ENCODE measurements at places on chromosomes 13 and 19.

DNA sequence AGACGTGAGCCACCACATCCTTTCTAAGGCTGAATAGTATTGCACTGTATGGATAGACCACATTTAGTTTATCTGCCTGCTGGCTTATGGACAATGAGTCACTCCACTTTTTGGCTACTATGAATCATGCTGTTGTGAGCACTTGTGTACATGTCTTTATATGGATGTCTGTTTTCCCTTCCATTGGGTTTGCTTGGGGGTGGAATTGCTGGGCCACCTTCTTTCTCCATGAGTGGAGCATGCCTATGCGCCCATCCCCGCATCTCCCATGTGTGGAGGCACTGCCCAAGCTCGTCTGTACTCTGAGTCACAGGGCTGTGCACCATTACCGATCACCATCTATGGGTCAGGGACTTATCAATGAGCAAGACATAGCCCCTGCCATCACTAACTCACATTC lies 127.2 kb upstream of the GJB6 start:
- no peak for DNase-seq

- peak; percentile 6 for DNase-seq
These were observed 483.0 kb upstream of the NBEA start for GRCh38 chr13:34458756-34459715.

DNA sequence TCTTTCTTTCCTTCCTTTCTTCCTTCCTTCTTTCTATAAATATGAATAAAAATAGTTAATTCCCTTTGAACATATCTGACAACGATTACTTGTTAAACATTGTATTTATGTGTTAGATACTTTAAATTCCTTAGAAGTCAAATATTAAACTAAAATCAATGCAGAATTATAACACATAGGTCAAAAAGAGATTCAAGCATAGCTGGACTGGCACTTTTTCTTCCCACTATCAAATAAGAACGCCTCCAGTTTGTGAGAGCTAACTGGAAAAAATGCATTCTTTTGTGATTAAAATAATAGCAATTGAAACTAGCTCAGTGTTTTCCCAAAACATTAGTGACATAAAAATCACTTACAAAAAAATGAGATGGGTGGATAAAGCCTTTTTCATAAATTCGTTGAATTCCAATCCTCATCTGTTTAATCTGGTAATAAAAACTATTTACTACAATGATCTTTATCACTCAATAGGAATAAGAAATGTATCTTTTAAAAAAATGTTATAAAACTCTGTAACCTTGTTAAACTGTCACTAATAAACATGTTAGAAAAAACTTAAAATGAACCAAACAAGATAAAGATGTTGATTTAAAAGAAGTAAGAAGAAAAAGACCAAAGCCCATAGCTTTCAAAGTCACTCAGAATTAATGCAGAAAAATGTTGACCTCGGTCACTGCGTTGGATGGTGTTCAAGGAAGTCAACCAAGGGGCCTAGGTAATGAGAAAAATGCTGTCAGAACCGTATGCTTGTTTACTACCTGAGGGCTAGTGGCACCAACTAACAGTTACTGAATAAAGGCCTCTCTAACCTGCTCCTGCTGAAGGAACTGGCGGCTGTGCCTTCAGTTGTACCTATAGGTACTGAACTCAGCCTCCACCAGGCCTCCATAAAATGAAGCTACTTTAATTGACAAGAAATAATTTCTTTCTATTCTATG lies 1039.5 kb upstream of the SLC10A2 start:
- no peak for DNase-seq

DNA sequence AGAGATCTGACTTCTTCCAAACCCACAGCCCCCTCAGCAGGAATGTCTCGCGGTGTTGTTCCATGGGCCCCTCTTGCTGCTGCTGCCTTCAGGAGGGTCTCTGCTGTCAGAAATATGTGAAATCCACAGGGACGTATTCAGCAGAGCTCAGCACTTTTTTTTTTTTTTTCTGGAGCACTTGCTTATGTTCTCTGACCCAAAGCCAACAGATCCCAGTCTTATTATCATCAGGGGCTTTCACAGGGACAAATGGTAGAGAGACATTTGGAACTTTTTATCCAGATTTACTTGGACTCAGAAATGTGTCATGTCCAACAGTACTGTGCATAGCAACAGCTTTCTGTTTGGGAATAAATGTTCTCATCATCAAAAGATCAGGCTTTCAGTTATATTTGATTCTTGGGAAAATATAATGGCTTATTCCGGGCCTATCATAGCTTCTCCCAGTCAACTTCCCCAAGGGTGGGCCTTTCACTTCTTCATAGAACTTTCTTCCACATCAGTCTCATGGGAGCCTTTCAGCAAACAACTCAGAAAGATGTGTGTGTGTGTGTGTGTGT lies 332.7 kb downstream of the ZNF536 start:
- DNase-seq, result no peak

DNA sequence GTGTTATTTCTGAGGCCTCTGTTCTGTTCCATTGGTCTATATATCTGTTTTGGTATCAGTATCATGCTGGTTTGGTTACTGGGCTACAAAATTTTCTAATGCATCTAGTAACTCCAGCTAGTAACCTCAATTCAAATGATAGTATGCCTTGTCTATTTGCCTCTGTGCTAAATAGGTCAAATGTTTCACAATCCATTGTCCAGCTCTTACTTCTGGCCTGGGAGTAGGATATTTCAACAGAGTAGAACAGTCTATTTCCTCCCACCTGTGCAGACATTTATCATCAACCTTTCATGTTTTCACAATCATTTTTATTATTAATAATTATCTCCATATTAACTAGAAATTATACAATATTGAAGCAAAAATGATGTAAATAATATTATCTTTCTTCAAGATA lies 18.1 kb upstream of the NDFIP2 start:
- DNase-seq, result no peak

All from large intestine (tissue), 12 donors.